ENCODE measurements at places on chromosomes 12 and 14.

DNA sequence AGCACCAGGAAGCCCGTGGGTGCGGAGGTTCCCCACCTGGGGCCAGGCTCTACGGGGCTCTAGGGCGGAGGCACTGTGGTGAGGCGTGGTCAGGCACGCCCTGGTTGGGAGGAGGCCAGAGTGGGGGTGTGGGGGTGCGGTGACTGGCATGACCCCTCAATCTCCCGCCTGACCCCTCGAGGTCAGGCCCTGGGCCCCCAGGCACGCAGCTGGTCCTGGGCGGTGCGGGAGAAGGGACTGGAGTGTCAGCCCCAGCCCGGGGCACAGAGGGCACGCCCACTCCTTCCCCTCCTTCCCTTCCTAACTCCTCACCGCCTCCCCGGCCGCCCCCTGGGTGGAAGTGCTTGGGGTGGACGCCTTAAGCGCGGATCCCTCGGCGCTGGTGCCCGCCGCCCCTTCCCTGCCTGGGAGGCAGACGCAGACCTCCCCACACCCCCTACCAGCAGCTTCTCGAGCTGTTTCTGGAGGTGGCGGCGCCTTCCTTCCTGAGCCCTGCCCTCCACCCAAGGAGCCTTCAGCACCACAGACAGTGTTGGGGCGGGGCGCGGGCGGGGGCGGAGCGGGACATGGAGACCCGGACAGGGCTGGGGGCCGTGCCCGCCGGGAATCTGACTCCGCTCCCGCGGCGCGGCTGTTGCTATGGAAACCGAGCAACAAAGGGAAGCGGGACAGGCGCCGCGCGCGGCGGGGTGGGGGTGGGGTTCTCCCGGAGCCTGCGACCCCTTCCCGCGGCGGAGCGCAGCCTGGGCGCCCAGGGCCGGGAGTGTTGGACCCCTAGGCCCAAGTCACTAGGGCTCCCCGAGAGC, 741 bp upstream of the CRIP2 start:
- DNase-seq = peak; percentile 21

- DNase-seq = no peak
Observed at GRCh38 chr12:116734156-116734768, 3.6 kb downstream of the SPRING1 start.

DNA sequence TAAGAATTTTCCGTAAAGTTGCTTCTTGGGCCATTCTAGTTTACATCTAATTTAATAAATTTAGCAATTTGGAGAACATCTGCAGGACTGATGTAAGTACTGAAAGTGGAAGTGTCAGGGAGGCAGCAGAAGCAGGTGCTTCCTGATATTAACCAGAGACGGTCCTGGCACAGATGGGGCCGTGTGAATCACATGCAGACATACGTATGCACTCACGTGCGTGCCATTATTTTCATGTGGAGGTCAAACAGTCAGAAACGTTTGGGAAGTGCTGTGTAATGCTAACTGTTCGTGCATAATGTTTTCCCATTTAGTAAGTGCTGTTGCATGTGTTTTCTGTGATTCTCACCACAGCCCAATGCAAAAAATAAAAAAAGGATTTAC, 87.8 kb upstream of the DYNC1H1 start:
- peak; percentile 88 for DNase-seq

- no peak for DNase-seq
Observed at GRCh38 chr12:81207664-81208063, 129.8 kb downstream of the ACSS3 start.

GRCh38 chr12:119444462-119445044, 110.0 kb downstream of the CCDC60 start:
- peak; percentile 34 for DNase-seq

- DNase-seq = no peak
Observed at GRCh38 chr12:110071967-110072366, 23.6 kb upstream of the C12orf76 start.

GRCh38 chr12:9749640-9750039, 11.1 kb downstream of the CD69 start:
- no peak for DNase-seq

DNA sequence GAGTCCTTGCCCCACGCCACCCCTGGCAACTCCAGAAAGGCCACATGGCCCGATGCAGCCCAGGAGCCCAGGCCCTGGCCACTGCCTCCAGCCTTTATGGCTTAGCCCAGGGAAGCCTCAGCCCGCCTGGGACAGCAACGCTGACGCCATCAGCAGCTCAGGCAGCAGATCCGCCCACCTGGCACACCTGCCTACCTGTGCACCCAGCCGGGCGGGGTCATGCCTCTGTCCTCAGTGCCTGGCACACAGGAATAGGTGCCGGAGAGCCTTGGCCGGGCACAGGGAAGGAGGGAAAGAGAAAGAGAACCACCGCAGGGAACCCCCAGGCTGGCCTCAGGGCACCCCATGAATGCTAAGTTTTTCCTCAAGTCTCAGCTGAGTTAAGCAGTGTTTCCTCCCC, 21.1 kb downstream of the BEGAIN start:
- DNase-seq = no peak

DNA sequence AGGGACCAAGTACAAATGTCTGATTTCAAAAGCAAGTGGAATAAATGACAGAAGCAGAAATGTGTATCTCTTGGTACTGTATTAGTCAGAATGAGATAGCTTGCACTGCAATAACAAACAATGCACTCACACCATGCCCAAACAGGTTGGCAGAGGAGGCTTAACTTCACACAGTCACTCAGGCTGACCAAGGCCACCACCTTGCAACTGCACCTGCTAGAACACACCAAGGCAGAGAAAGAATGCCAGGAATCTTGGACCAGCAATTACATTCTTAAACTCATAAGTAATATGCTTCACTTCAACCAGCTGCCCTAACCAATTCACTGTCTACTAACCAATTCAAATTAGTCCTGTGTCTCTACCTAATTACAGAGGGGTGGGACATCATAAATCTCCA, 378.3 kb downstream of the BCL11B start:
- no peak for DNase-seq

- DNase-seq = peak; percentile 92
Observed at GRCh38 chr12:52280319-52280795, 5.9 kb downstream of the KRT86 start.
